ENCODE measurements at places on chromosomes 16 and 17. TPM values are rescaled to one million over a fixed set of nuclear protein-coding genes. Genes with fewer than 3 reads are reported as not detected.

Gene NOXO1
- total RNA-seq: not detected

Gene PPM1E
- 0.18 TPM for total RNA-seq

Gene CTRB1
- 1.2 TPM for total RNA-seq

Gene KRTAP3-2
- not detected for total RNA-seq

- no peak for DNase-seq
Measured at GRCh38 chr17:42212382-42212781, 18.1 kb upstream of the GHDC start.

- no peak for DNase-seq
Measured at GRCh38 chr17:62712171-62712581, 84.7 kb downstream of the MRC2 start.

DNA sequence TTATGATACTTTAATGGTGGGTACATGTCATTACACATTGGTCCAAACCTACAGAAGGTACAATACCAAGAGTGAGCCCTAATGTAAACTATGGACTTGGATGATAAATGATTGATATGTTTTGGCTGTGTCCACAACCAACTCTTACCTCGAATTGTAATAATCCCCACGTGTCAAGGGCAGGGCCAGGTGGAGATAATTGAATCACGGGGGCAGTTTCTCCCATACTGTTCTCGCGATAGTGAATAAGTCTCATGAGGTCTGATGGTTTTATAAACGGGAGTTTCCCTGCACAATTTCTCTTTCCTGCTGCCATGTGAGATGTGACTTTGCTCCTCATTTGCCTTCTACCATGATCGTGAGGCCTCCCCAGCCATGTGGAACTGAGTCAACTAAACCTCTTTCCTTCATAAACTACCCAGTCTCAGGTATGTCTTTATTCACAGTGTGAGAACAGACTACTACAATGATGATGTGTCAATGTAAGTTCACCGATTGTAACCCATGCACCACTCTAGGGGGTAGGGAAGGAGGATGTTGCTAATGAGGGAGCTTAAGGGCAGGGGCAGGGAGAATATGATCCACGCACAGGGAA lies 7.0 kb upstream of the METTL22 start:
- no peak for DNase-seq

DNA sequence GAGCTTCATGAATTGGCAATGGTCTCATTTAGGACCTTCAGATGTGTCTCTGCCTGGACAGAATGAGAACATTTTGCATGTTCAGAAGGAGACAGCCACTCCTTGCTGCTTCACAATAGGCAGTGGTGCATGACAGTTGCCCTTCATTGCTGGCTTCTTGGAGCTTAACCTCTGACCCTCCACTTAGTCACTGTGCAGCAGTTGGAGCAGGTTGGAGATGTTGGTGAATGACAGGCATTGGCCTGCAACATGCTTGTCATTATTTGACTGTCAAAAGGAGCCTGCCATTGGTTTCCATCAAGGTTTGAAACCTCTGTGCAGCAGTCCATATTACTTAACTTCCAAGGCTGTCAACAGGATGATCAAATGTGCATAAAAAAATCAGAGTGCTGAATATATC lies 22.7 kb downstream of the FTO start:
- DNase-seq: no peak

- no peak for DNase-seq
Measured at GRCh38 chr16:72036098-72036497, 18.2 kb upstream of the HP start.

GRCh38 chr16:58628845-58629732 lies 537 bp downstream of the CNOT1 start:
- DNase-seq: peak; percentile 75

GRCh38 chr17:66426397-66427033 lies 124.1 kb downstream of the PRKCA start:
- no peak for DNase-seq

DNA sequence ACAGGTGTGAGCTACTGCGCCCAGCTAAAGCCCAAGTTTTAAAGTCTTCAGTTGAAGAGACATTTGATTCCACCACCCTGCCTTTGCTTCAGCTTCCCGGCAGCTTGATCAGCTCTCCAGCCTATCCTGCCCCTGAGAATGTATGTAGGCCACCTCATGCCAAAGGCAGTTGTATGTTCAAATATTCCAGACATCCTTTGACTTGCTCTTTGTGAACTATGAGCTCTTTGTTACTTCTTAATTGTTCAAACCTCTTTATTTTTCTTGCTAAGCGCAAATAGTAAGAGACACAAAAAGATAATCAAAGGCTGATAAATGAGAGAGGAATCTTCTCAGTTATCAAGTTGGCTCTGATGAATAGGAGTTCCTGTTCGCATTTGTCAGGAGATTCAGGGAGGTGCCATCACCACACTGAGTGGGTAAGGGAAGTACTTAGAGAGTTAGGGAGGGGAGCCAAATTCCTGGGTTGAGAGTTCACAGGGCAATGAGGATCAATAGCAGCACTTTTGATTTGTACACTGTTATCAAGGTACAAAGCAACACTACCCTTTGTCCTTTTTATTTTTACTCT lies 32.0 kb upstream of the SUPT4H1 start:
- no peak for DNase-seq

- DNase-seq: peak; percentile 57
Measured at GRCh38 chr16:66706506-66706880, 9.9 kb upstream of the CMTM4 start.

GRCh38 chr16:88508868-88509748 lies 56.0 kb downstream of the ZFPM1 start:
- no peak for DNase-seq

DNA sequence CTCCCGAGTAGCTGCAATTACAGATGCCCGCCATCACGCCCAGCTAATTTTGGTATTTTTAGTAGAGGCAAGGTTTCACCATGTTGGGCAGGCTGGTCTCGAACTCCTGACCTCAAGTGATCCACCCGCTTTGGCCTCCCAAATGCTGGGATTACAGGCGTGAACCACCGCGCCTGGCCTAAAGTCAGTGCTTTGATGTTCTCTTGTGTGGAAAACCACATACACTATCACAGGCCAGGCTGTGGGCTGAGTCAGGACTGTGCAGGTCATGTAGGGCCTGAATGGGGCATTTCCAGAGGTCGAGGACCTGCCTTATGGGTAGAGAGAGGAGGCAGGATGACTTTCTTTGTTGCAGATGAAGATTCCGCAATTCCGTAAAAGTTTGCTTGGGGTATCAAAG lies 5.1 kb upstream of the MT3 start:
- DNase-seq: no peak

GRCh38 chr16:17277981-17278381 lies 192.8 kb downstream of the XYLT1 start:
- peak; percentile 58 for DNase-seq
